Osteocyte (in vitro differentiated cells): ENCODE measurements at places on chromosomes 4 and X. TPM values are rescaled to one million over a fixed set of nuclear protein-coding genes. Genes with fewer than 3 reads are reported as not detected.
A peak's percentile ranks its signal among the peaks of the same experiment; 100 is the strongest.

DNA sequence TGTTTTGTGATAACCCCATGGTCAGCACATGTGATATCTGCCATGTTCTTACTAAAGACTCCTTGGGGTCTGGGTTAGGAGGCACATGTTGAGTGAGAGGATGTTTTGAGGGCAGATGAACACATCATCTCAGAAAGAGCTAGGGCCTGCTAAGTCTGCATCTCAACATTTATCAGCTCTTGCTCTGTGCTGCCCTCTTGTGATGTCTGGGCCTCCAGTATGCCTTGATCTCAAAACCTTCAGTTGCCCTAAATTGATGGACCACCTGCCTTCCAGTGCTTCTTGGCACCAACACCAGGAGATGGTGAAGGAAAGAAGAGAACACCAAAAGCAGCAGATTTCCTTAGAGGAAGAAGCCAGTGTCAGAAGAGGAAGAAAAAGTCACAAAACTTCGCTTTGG is 22.5 kb downstream of the MID1 start:
- H3K27ac ChIP-seq: no peak overlapping the region
- peaks cover 5% of the 10 kb centered on the region for H3K4me1 ChIP-seq
- no peaks in the 10 kb centered on the region for H3K27me3 ChIP-seq
- no peak overlapping the region for H3K4me3 ChIP-seq
- no peak for DNase-seq

The SHISA3 gene
- total RNA-seq: 3.9 and 4.9 TPM in 2 replicates

The LGI2 gene
- 0.08 TPM in 1 of 2 replicates, not detected in the other for total RNA-seq

The SHOX gene
- 0.21 TPM in 1 of 2 replicates, not detected in the other for total RNA-seq

DNA sequence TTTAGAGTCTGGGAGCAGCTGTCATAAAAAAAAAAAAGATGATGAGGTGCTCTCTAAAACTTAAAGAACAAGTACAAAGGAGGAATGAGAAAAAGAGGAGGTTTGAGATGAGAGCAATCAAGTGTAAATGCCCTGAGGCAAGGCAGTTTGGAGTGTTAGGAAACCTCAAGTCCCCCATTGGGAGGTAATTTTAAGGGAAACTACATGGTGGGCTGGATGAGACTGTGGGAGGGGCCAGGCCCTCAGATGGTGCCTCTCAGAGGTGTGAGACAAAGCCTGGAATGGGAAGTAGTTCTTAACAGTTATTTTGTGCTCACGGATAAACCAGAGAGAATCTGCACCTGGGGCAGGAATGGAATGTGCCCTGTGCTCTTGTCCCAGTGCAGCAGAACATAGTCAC is 1.9 kb upstream of the MAGEB3 start:
- H3K4me3 ChIP-seq: no peak overlapping the region
- no peaks in the 10 kb centered on the region for H3K27me3 ChIP-seq
- H3K4me1 ChIP-seq: no peaks in the 10 kb centered on the region
- no peaks in the 10 kb centered on the region for H3K36me3 ChIP-seq
- no peak for DNase-seq

GRCh38 chr4:97577004-97577403 is 566.3 kb downstream of the STPG2 start:
- no peak for DNase-seq
- no peak overlapping the region for H3K4me3 ChIP-seq
- peaks cover 4% of the 10 kb centered on the region for H3K27me3 ChIP-seq
- H3K36me3 ChIP-seq: no peaks in the 10 kb centered on the region
- no peak overlapping the region for H3K27ac ChIP-seq

The GATA1 gene
- not detected in 2 replicates for total RNA-seq

GRCh38 chr4:16222957-16223527 is 3.2 kb downstream of the TAPT1 start:
- DNase-seq: no peak
- no peaks in the 10 kb centered on the region for H3K27me3 ChIP-seq
- H3K4me3 ChIP-seq: no peak overlapping the region
- peaks cover 3% of the 10 kb centered on the region for H3K36me3 ChIP-seq

DNA sequence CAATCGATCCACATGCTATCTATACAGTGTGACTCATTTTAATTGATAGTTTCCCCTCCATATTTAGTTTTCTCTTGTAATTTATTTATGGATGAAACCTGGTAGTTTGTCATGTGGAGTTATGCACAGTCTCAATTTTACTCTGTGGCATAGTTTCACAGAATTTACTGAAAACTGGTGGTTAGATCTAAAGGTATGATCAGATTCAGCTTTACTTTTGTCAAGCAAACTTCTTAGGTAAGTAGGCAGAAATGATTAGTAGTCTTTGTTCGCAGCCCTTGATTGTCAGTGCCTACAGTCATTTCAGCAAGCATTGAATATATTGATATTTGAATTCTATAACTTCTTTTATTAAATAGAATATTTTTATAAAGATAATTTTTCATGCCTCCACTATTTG is 2.5 kb downstream of the ADD1 start:
- H3K4me3 ChIP-seq: peak overlapping the region; percentile 98
- H3K4me1 ChIP-seq: peaks cover 59% of the 10 kb centered on the region
- DNase-seq: no peak

- H3K4me3 ChIP-seq: no peak overlapping the region
- H3K27ac ChIP-seq: peak overlapping the region; percentile 32
- DNase-seq: no peak
- H3K36me3 ChIP-seq: no peaks in the 10 kb centered on the region
These were observed 13.7 kb downstream of the GAB3 start for GRCh38 chrX:154737136-154737535.

- no peak overlapping the region for H3K27ac ChIP-seq
- no peaks in the 10 kb centered on the region for H3K4me1 ChIP-seq
- DNase-seq: no peak
- H3K36me3 ChIP-seq: no peaks in the 10 kb centered on the region
- H3K27me3 ChIP-seq: no peaks in the 10 kb centered on the region
These were observed 21.9 kb downstream of the KLF8 start for GRCh38 chrX:56253832-56254703.

GRCh38 chr4:336893-337142 is 796 bp upstream of the ZNF141 start:
- DNase-seq: no peak
- peaks cover 21% of the 10 kb centered on the region for H3K4me1 ChIP-seq
- H3K4me3 ChIP-seq: peak overlapping the region; percentile 99
- H3K36me3 ChIP-seq: peaks cover 25% of the 10 kb centered on the region

The SULT1B1 gene
- 0.50 and 1.2 TPM in 2 replicates for total RNA-seq

The RAB39B gene
- 2.6 and 3.0 TPM in 2 replicates for total RNA-seq

The GPR143 gene
- total RNA-seq: 0.43 TPM in 1 of 2 replicates, not detected in the other

The EDA2R gene
- total RNA-seq: 2.3 and 2.4 TPM in 2 replicates

DNA sequence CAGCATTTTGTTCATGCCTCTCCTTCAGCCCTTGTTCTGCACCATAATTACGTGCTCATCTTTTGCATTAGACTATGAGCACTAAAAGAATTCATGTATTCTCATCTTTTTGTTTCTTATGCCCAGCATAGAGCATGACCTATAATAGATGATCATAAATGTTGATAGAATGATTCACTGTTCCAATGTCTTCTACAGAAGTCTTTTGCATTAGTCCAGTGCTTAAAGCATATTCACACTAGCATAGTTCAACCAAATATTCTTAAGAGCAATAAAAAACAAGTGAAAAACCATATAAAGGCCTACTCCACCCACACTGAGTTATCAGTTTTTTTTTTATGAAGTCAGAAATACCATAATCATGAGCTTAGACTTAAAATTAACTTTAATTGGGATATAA is 36.5 kb upstream of the SLC10A4 start:
- H3K27me3 ChIP-seq: no peaks in the 10 kb centered on the region
- H3K4me1 ChIP-seq: peaks cover 6% of the 10 kb centered on the region
- H3K36me3 ChIP-seq: no peaks in the 10 kb centered on the region
- H3K4me3 ChIP-seq: no peak overlapping the region
- H3K27ac ChIP-seq: no peak overlapping the region

The PHKA1 gene
- total RNA-seq: 1.9 and 2.6 TPM in 2 replicates

- no peak overlapping the region for H3K4me3 ChIP-seq
- H3K27ac ChIP-seq: no peak overlapping the region
- H3K36me3 ChIP-seq: no peaks in the 10 kb centered on the region
- no peak for DNase-seq
- H3K4me1 ChIP-seq: no peaks in the 10 kb centered on the region
- no peaks in the 10 kb centered on the region for H3K27me3 ChIP-seq
These were observed 18.8 kb downstream of the PPP4R3C start for GRCh38 chrX:27444093-27444908.

GRCh38 chr4:139243448-139244365 is 36.3 kb downstream of the MGARP start:
- no peaks in the 10 kb centered on the region for H3K36me3 ChIP-seq
- no peaks in the 10 kb centered on the region for H3K27me3 ChIP-seq
- H3K4me3 ChIP-seq: no peak overlapping the region
- peak; percentile 6 for DNase-seq

GRCh38 chrX:44082829-44083228 is 109.6 kb upstream of the NDP start:
- no peaks in the 10 kb centered on the region for H3K4me1 ChIP-seq
- H3K36me3 ChIP-seq: no peaks in the 10 kb centered on the region
- H3K4me3 ChIP-seq: no peak overlapping the region
- H3K27me3 ChIP-seq: no peaks in the 10 kb centered on the region
- DNase-seq: no peak

- DNase-seq: no peak
- H3K4me1 ChIP-seq: no peaks in the 10 kb centered on the region
- peaks cover 10% of the 10 kb centered on the region for H3K27me3 ChIP-seq
- H3K4me3 ChIP-seq: no peak overlapping the region
- no peak overlapping the region for H3K27ac ChIP-seq
These were observed 39.8 kb downstream of the NPY2R start for GRCh38 chr4:155248002-155248896.

The XAGE1B gene
- total RNA-seq: not detected in 2 replicates

- H3K36me3 ChIP-seq: no peaks in the 10 kb centered on the region
- H3K27me3 ChIP-seq: no peaks in the 10 kb centered on the region
- no peak overlapping the region for H3K27ac ChIP-seq
- peaks cover 32% of the 10 kb centered on the region for H3K4me1 ChIP-seq
- no peak overlapping the region for H3K4me3 ChIP-seq
These were observed 59.6 kb upstream of the DHX15 start for GRCh38 chr4:24643774-24644520.

GRCh38 chrX:109890910-109891502 is 111.9 kb upstream of the TMEM164 start:
- H3K36me3 ChIP-seq: no peaks in the 10 kb centered on the region
- peaks cover 39% of the 10 kb centered on the region for H3K27me3 ChIP-seq
- H3K4me3 ChIP-seq: no peak overlapping the region
- H3K27ac ChIP-seq: no peak overlapping the region

The PGAM4 gene
- total RNA-seq: not detected in 2 replicates

GRCh38 chr4:114251020-114251419 is 271.6 kb upstream of the ARSJ start:
- H3K27ac ChIP-seq: peak overlapping the region; percentile 81
- peaks cover 21% of the 10 kb centered on the region for H3K36me3 ChIP-seq
- H3K4me3 ChIP-seq: no peak overlapping the region
- peaks cover 24% of the 10 kb centered on the region for H3K4me1 ChIP-seq

DNA sequence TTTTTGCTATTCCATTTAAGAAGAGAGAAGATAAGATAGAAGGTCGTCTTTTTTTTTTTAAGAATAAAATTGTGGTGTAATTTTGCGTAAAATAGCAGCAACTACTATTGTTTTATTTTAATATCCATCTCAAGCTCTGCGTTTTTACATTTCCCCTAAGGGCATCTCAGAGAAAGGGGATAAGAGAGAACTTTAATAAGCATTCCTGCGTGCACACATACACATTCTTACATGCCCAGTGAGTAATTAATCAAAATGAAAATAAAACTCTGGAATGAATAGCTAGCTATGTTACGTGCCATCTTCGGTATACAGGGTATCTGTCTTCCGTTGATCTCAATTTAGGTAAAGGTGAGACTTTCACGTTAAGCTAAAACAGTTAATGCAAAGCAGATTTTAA is 200.3 kb upstream of the TENM3 start:
- no peak overlapping the region for H3K27ac ChIP-seq
- H3K27me3 ChIP-seq: no peaks in the 10 kb centered on the region
- H3K4me1 ChIP-seq: no peaks in the 10 kb centered on the region

GRCh38 chr4:17811078-17811603 is 362 bp downstream of the NCAPG start:
- no peak for DNase-seq
- H3K4me3 ChIP-seq: peak overlapping the region; percentile 99
- peaks cover 2% of the 10 kb centered on the region for H3K36me3 ChIP-seq
- H3K27ac ChIP-seq: peak overlapping the region; percentile 100
- peaks cover 56% of the 10 kb centered on the region for H3K4me1 ChIP-seq

The FGD1 gene
- total RNA-seq: 29.0 and 29.5 TPM in 2 replicates

DNA sequence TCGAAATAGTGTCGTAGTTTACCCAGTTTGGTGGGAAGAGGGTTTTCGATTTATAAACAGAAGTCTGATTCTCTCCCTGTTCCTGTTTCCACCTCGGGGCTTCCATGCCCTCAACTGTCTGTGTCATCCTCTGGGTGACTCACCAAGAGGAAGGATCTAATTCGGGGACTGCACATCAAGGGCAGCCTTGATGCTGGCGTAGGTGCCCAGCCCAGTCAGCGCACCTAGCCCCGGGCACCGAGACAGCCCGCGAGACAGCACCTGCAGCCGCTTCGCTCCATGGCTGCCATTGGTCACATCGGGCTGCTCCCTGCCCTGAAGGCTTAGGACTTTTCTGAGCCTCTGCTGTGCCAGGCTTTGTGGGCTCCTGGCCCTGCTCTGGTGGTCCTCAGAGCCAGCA is 7.7 kb downstream of the ABCD1 start:
- H3K4me3 ChIP-seq: no peak overlapping the region
- DNase-seq: no peak
- no peaks in the 10 kb centered on the region for H3K27me3 ChIP-seq
- H3K27ac ChIP-seq: no peak overlapping the region
- H3K4me1 ChIP-seq: peaks cover 11% of the 10 kb centered on the region
- peaks cover 18% of the 10 kb centered on the region for H3K36me3 ChIP-seq

GRCh38 chrX:17802756-17803155 is 58.3 kb downstream of the RAI2 start:
- no peaks in the 10 kb centered on the region for H3K27me3 ChIP-seq
- no peak overlapping the region for H3K4me3 ChIP-seq
- H3K27ac ChIP-seq: no peak overlapping the region
- H3K4me1 ChIP-seq: no peaks in the 10 kb centered on the region
- no peak for DNase-seq

- H3K4me3 ChIP-seq: no peak overlapping the region
- DNase-seq: no peak
- H3K27ac ChIP-seq: no peak overlapping the region
- H3K27me3 ChIP-seq: peaks cover 26% of the 10 kb centered on the region
These were observed 15.6 kb upstream of the UGT2A1 start for GRCh38 chr4:69668680-69669079.

The MAP9 gene
- total RNA-seq: 15.8 and 17.9 TPM in 2 replicates

DNA sequence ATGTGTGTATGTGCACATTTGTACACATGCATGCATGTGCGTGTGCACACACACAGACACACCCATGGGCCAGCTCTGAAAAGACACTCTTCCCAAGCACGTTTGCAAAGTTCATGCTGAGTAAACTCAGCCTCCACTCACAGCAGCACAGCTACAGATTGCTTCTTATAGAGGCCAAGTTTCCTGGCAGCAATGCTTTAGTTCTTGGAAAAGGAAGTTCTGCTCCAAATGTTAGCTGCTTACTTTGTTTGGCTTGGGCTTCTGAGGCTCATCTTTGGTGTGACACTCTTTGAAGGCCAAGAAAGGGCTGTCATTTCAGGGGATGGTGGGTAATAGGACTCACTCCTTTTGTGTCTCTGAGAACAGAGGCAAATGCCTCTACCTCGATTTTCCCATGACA is 6.6 kb downstream of the PLP1 start:
- H3K27ac ChIP-seq: no peak overlapping the region
- no peak for DNase-seq
- no peaks in the 10 kb centered on the region for H3K27me3 ChIP-seq

- H3K27me3 ChIP-seq: peaks cover 7% of the 10 kb centered on the region
- H3K27ac ChIP-seq: no peak overlapping the region
- H3K4me1 ChIP-seq: peaks cover 18% of the 10 kb centered on the region
- H3K4me3 ChIP-seq: no peak overlapping the region
These were observed 99.8 kb upstream of the NOCT start for GRCh38 chr4:138915756-138916155.

The MAOA gene
- 0.26 and 0.32 TPM in 2 replicates for total RNA-seq

The MND1 gene
- total RNA-seq: 0.91 and 1.8 TPM in 2 replicates
